Stimulated activated CD8-positive, alpha-beta memory T cell treated with anti-CD3 and anti-CD28 coated beads, Interleukin-15, amount 100 ng/mL, for 48 hours (primary cell): ENCODE measurements at places on chromosomes 13 and 19.

GRCh38 chr19:18633321-18633720 is 3.5 kb upstream of the KLHL26 start:
- DNase-seq: no peak

GRCh38 chr13:90793261-90793820 is 554.1 kb upstream of the MIR17HG start:
- DNase-seq: no peak

- DNase-seq: no peak
These were observed 6.3 kb downstream of the MYADM start for GRCh38 chr19:53873773-53874605.

DNA sequence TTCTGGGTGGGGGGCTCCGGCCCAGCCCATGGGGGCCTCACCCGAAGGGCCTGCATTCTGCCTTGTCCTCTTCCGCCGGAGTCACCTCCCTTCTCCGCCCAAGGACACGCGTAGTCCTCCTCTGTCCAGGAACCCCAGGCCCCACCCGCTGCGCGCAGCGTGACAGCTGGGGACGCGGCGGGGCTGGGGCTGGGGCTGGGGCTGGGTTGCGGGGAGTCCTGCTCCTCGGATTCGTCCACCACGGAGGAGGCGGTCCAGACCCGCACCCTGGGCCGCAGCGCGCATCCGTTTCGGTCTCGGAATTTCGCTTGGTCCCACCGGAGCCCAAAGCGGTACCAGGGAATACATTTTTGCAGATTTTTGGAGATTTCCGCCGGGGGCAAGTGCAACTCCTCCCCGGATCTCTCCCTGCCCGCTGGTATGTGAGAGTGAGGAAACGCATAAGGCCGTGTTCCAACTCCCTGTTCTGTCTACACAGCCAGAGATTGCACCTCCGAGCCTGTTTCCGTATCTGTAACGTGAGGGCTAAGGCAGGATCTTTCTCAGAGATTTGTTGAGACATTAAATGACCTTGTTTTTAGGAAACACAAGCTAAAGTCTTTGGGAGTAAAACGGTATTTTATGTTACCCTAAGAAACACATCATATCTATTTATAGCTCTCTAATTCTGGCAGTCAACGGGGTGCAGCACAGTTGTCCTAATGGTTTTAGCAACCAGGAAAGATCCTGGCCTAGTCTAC is at the start of gene COX7A1:
COX7A1 (minus strand) TSS at position 96 of the 740 bp plus-strand sequence; CDS start at position 56, 40 bp downstream.
- no peak for DNase-seq

GRCh38 chr19:54325194-54325621 is 12.2 kb upstream of the LILRA5 start:
- DNase-seq: no peak

DNA sequence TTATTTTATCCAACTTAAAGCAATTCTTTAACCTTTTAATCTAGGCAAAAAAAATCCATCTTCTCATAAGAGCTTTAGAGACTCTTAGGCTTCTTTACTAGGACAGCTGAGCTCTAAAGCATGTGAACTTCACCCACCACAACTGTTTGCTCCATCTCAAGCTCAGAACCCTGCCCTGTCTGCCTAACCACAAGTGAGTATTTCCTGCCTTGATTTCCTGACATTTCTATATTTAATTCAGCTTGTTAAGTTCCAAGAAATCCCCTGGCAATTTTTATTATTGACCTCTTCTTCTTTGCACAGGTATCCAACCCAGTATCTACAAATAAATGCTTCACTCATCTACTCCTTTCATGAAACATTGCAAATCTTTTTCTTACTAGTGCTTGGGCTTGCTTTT is 21.1 kb upstream of the CEACAM21 start:
- no peak for DNase-seq

GRCh38 chr19:51219971-51220370 is 4.9 kb upstream of the CD33 start:
- no peak for DNase-seq

GRCh38 chr19:7899751-7900378 is 3.8 kb upstream of the MAP2K7 start:
- no peak for DNase-seq

- no peak for DNase-seq
These were observed 292.6 kb downstream of the TDRD3 start for GRCh38 chr13:60689571-60689970.

- no peak for DNase-seq
These were observed 119.1 kb downstream of the IER2 start for GRCh38 chr19:13269348-13269747.

- no peak for DNase-seq
These were observed 27.6 kb downstream of the CEBPG start for GRCh38 chr19:33400856-33401682.

DNA sequence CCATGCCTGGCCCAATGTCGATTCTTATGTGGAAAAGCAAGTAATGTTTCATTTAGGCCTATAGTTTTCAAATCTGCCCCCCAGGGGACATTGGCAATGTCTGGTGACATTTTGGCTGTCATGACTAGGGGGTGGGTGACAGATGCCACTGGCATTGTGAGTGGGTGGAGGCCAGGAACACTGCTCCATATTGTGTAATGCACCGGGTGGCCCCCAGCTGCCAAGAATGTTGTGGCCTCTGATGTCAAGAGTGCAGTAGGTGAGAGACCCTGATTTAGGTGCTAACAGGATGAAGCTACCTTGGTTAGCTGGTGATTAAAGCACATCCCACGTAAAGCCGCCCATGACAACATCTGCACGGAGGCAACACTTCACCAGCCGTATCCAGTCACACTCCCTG is 10.8 kb downstream of the C19orf44 start:
- no peak for DNase-seq

DNA sequence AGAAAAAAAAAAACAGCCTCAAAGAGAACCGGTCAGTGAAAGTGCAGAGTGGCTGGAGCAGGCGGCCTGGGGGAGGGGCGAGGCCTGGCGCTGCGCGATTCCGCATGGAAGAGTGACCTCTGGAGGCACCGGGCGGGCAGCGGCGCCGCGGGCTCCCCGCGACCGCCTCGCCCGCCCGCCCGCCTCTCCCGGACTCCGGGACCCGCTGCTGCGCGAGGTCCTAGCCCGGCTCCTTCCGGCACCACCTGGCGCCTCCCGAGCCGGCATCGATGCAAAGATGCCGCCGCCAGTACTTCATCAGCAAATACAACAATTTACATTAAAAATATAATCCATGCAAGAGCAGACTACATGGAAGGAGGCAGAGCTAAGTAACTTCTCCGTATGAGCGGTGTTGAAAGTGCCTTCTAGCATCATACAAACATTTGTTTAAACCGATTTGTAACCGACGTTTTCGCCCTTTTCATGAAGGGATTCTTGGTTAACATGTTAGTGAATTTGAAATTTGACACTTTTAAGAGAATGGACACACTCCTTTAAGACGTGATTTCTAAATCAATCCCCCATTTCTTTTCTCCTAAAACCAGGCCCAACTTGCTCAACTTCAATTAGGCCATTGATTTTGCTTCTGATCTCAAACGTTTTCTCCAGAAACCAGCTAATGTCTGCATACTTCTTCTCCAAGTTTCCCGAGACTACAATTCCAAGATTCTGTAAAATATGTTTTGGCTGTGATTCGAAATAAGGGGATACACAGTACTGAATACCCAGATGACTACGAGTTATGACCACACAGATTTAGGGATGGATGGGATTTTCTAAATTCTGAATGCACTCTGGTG is 2.1 kb downstream of the EFNB2 start:
- DNase-seq: no peak

- DNase-seq: no peak
These were observed 5.6 kb downstream of the CEACAM7 start for GRCh38 chr19:41682437-41682836.

- DNase-seq: no peak
These were observed 188.2 kb downstream of the GPC5 start for GRCh38 chr13:91586609-91587008.

DNA sequence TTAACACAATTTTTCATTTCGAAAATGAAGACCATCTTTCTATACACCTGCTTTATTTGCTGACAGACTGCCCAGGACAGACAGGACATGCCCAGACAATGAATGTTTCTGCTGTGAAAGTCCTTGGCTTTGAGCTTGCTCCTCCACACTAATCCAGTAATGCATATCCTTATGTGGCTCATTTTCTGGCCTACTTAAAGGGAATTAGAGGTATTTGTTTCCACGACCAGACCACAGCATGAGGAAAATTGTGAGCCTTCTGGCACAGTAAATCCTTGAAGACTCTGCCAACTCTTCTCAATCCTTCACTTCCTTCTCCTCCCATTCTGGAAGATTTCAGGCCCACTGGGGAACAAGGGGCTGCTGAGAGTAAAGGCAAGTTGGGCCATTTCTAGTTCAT is 25.7 kb downstream of the CCDC70 start:
- no peak for DNase-seq

GRCh38 chr19:29560313-29561075 is 34.7 kb downstream of the VSTM2B start:
- no peak for DNase-seq

GRCh38 chr13:67574320-67575233 is 344.4 kb upstream of the PCDH9 start:
- DNase-seq: no peak
